ENCODE measurements at places on chromosomes 11 and 22.

- no peak for DNase-seq
Measured at GRCh38 chr11:67195971-67196456, 70.3 kb upstream of the GRK2 start.

GRCh38 chr11:132907651-132908413 lies 624.5 kb downstream of the OPCML start:
- no peak for DNase-seq

DNA sequence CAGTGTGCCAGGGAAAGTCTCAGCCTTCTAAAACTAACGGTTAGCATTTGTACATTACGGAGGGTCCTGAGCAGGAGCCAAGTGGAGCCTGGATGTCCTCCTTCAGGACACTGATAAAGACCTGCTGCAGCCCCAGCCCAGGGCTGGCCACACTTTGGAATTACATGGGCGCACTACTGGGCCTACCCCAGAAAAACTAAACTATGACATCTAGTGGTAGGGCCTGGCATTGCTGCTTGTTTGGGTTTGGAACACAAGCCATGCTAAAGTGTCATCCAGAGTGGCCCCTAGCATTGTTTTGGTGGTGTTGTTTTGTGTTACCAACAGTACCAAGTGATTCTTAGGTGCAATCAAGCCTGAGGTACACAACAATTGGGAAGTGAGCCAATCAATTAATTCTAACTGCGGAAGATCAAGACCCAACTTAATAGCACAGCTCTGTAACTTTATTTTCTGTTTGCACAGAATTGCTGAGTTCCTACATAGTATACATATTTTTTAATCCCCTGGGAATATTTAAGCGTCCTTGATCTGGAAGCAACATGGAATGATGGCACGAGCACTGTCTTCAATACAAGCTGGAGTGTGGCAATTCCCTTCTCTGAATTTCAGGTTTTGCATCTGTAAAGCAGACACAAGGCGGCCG lies 340.7 kb downstream of the LARGE1 start:
- DNase-seq, result no peak

GRCh38 chr11:105827906-105828305 lies 194.1 kb downstream of the MSANTD4 start:
- no peak for DNase-seq

GRCh38 chr11:122851366-122851966 lies 13.2 kb downstream of the CRTAM start:
- no peak for DNase-seq

DNA sequence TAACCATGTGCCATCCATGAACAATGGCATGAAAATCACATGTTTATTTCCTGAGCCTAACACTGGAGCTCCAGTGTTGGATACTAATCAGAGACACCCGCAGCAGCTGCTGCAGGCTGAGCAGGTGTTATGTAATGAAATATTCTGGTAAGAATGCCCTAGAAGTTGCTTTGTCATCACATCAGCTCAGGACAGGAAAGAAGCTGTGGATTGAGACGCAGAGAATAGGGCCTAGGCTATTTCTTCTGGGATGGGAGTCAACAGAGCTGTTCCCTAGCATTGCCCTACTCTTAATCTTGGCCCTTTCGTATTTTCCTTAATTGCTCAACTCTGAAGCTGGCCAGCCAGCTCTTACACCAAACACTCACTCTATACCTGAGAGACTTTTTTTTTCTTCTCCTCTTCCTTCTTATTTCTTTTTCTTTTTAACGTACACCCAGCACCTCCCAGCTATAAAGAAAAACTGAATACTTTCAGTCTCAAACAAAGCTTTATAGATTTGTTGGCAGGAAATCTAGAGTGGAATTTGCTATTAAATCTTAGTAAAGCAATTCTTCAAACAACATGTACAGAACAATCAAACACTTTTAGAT lies 31.9 kb downstream of the RASSF10 start:
- no peak for DNase-seq

DNA sequence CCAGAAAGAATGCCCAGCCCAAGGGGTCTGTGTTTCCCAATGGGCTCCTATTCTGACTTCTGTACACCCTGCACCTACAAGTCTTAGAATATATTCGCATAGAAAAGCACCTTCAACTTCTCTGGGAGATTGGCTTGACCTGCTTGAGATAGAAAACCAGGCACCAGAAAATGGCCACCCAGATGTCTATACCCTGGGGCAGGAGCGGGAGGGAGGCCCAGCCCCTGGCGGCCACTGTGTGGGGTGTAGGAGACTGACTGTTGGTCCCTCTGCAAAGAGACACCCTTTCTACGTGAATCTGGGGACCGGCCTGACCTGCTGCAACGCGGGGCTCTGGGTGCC lies 8.5 kb downstream of the DENND6B start:
- DNase-seq, result no peak

DNA sequence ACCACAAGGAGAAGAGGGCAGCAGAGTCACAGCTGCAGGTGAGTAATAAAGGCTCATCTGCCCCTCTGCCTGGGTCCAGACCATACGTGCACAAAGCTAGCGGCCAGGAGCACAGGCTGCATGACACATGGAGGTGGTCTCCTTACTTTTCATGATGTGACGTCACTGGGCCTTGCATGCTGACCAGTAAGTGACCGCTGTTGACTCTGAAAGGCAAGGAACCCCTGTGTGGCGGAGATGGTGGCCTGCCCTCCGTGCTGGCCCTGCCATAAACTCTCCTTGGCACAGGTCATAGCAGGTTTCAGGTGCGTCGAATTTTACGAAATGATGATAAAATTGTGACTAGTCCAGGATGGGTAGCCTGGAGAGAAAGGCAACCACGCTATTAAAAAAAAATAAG lies 7.6 kb upstream of the PARVG start:
- no peak for DNase-seq

DNA sequence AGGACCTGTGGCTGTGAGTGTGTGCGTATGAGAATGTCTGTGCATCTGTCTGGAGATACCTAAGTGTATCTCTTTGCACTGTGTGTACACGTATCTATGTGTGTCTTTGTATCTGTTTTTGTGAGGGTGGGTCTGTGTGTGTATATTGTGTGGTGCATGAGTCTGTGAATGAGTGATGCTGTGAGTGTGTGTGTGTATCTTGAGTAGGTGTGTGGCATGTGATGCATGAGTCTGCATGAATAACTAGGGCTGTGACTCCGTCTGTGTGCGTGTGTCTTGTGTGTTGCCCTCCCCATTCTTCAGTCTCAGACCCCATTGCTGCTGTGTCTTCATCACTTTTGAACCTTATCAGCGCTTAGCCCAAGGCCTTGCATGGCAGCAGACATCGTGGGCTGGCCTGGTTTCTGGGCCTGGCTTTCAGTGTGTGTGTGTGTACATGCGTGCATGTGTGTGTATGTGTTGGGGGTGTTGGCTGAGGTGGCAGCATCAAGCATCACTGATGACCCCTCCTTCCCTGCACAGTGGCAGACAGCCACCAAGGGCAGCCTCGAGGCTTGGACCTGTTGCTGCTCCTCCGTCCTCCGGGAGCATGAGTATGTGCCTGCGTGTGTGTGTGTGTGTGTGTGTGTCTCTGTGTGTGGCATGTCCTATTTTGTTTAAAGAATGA lies 1.4 kb downstream of the SGSM1 start:
- no peak for DNase-seq

DNA sequence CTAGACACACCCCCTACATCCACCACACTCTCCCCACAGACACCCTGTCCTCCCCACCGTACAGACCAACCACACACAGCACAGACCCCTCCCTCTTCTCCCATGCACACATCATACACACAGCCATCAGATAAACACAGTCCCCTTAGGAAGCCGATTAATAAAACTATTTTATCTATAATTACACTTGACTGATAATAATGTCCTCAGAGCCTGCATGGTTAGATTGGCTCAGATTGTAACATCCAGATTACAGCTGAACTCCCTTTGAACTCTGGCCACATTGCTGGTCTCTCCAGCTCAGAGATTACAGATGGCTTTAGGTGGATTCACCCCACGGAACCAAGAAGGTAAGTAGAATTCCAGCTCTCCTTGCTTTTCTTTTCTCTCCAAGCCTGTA lies 9.5 kb upstream of the ELF5 start:
- no peak for DNase-seq

DNA sequence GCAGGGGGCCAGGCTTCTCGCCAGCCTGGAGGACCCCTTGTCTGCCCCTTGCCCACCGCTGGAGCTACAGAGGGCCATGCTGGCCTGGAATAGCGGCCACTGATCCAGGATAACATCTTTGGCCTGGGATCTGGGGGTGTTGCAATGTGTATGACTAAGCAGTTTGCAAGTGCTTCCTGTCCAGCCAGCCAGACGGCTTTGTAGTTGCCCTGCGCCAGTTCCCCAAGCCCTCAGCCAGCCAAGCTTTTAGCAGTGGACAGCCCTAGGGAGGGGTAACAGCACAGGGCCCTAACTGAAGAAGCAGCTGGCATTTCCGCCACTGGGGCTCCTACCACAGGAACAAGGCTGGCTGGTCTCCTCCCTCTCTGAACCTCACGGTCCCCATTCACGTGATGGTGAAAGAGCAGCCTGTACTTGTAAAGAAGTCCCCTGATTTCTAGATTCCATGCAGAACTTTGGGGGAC lies 32.1 kb downstream of the UQCR10 start:
- peak; percentile 57 for DNase-seq

DNA sequence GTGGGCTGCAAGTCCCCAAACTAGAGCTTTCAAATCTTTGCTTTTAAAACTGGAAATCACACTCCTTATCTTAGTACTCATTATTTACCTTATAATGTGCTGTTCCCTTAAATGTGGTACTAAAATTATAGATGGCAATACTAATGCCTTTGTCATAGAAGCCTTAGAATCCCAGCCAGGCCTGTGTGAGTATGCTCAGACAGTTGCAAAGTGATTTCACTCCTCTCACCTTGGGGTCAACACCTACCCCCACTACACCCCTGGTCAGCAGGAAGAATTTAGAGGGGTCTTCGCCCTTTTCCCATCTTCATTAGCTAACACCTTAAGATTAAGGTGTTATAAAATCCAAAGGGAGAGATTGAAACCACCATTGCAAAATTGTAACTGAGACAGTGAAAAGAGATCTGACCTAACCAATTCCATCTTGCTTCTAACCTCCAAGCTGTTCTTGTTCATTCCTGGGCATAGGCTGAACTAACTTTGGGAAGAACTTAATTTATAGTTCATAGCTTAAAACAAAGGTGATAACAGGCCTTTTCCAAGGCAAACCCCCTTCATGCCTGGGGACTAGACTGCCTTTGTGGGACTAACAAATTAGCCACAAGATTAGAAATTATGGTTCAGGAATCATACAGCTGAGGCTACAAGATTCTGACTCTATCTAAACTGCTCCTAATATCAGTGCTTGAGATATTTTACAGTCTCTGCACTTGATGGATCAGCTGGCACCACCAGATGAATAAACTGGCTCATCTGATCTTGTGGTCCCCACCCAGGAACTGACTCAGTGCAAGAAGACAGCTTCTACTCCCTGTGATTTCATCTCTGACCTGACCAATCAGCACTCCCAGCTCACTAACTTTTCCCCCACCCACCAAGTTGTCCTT lies 10.4 kb upstream of the MRPL17 start:
- DNase-seq, result peak; percentile 63

DNA sequence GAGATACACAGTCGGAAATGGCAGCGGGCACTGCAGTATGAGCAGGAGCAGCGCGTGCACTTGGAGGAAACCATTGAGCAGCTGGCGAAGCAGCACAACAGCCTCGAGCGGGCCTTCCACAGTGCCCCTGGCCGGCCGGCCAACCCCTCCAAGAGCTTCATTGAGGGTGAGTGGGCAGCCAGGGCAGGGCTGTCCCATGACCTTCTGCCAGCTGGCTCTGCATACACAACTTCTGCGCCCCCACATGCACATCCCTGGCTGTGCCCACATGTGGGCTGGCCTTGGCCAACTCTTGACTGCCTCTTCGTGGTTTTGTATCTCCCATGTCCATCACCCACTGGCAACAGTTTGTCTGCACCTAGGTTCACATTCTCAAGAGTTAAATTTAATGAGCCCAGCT lies 81.1 kb downstream of the MORC2 start:
- DNase-seq, result no peak

DNA sequence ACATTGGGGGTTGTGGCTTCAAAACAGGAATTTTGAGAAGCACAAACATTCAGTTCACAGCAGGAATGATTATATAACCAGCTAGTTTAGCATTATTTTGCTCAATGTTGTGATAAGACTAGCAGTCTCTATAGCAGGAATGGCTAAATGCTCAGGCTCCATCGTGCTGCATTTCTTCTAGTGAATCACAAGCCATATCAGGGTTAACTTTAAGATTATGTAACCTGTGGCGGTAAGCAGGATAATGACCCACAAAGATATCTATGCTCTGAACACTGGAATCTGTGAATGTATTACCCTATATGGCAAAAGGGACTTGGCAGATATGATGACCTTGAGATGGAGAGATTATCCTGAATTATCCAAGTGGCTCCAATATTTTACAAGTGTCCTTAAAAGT lies 14.8 kb downstream of the FSHB start:
- no peak for DNase-seq

Measured in kidney epithelial cell (primary cell).